Left forelimb (tissue), 1 donor: ENCODE measurements at places on chromosomes 16 and 17.

GRCh38 chr17:77737442-77738265 lies 220.8 kb upstream of the TNRC6C start:
- peak; percentile 42 for DNase-seq

GRCh38 chr16:89413811-89414585 lies 76.4 kb downstream of the ANKRD11 start:
- no peak for DNase-seq

GRCh38 chr16:84604477-84605013 lies 13.3 kb downstream of the COTL1 start:
- no peak for DNase-seq

DNA sequence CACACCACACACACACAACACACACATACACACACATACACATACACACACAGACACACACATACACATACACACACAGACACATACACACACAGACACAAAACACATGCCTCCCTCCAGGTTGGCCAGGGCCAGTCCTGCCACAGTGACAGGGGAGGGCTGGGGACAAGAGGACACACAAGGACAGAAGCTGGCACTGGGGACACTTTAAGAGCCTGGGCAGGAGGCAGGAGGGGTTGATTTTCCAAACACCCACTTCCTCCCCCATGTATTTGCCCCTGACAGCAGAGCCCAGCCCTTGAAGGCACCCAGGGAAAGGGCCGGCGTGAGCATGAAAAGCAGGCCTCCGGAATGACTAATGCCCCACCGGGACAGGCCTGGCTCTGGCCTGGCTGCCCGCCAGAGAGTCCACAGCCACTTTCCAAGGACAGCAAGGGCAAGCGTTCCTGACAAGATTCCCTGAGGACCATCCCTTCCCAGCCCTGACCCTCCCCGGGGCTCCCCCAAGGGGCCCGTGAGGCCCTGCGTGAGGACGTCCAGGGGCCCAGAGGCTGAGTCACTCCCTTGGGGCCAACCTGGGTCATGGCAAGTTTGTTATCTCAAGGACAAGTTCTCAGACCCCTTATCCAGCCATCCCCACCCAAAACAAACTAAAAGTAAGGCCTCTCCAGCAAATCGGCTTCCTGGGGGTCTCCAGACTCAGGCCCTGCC lies 235.6 kb downstream of the ZNF423 start:
- peak; percentile 66 for DNase-seq

GRCh38 chr16:27110524-27110896 lies 43.8 kb downstream of the C16orf82 start:
- DNase-seq, result no peak

DNA sequence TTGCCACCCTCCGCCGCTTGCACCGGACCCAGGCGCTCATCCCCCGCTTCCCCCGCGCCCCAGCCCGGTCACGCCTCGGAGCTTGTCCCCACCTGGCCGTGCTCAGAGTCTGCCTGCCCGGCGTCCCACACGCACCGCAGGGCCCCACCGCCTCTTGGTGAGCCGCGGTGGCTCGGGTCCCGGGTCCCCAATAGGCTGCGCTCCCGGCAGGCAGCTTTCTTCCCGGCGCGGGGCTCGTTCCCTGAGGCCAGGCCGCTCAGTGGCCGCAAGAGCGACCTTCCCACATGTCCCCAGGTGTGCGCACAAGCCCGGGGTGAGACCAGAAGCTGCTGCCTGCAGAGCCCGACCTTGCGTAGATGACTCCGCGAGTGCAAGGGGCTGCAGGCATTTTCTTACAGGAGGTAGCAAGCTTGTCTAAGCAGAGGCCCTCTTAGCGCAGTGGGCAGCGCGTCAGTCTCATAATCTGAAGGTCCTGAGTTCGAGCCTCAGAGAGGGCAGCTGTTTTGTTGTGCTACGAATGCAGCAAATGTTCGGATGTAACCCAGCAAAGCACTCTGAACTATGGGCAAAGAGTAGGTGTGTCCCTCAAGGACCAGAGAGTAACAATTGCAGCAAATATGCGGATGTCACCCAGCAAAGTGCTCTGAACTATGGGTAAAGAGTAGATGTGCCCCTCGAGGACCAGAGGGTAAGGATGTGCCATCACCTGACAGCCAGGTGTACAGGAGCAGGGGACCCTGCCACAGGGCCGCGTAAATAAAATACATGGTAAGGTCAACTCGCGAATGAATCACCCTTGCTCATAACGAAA lies 15.6 kb downstream of the TLE7 start:
- DNase-seq, result no peak
